B cell (primary cell): ENCODE measurements at places on chromosomes 2 and 18.
A peak's percentile ranks its signal among the peaks of the same experiment; 100 is the strongest.

- DNase-seq = no peak
Measured at GRCh38 chr18:79568543-79569205, 110.9 kb upstream of the CTDP1 start.

GRCh38 chr2:231228223-231228622, 29.8 kb downstream of the ARMC9 start:
- peak; percentile 64 for DNase-seq

GRCh38 chr2:201204655-201205514, 21.9 kb downstream of the CASP10 start:
- DNase-seq = no peak

GRCh38 chr2:60051991-60052390, 501.5 kb downstream of the BCL11A start:
- no peak for DNase-seq

GRCh38 chr2:164826293-164827243, 15.1 kb downstream of the COBLL1 start:
- no peak for DNase-seq

DNA sequence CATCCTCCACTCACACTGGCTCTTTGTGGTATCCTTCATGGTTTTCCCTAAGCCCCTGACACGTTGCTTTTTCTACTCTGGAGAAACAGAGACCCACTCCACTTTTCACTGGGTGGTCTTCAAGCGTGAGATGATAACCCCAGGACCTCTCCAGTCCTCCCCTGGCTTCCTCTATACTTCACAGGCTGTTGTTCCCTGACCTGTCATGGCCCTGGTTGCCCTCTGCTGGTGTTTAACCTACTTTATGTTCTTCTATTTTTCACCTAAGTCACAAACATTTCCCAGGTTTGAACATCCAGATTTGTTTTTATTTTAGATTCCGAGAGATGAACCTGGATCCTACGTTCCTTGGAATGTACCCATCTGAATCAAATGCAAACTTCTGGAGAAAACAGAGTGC, 84.5 kb downstream of the AOX1 start:
- DNase-seq = no peak

- no peak for DNase-seq
Measured at GRCh38 chr18:36377626-36378025, 80.1 kb downstream of the FHOD3 start.

- DNase-seq = no peak
Measured at GRCh38 chr2:12207491-12207890, 461.1 kb downstream of the LPIN1 start.

GRCh38 chr2:173249661-173250641, 104.7 kb upstream of the CDCA7 start:
- DNase-seq = no peak

- no peak for DNase-seq
Measured at GRCh38 chr2:126802316-126802715, 96.4 kb upstream of the TEX51 start.

- no peak for DNase-seq
Measured at GRCh38 chr18:27497246-27497645, 312.1 kb upstream of the CHST9 start.

GRCh38 chr2:236960531-236960930, 125.2 kb upstream of the COPS8 start:
- DNase-seq = no peak

DNA sequence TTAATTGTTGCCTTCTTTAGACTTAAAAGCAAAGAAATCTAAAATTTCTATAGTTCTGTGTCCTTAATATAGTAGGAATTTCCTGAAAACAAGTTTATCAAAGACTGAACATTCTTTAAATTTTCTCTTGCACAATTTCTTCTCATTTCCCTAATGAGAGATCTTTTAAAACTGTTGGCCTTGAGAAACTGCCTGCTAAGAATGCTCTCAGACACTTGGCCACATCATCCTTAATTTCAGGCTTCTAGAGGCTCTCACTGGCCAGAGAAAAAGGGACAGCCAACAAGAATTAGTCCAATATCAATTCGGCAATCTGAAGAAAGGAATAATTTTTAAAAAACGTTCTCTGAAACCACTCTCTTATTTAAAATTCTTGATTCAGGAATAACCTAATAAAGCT, 167.0 kb upstream of the CREB1 start:
- no peak for DNase-seq

DNA sequence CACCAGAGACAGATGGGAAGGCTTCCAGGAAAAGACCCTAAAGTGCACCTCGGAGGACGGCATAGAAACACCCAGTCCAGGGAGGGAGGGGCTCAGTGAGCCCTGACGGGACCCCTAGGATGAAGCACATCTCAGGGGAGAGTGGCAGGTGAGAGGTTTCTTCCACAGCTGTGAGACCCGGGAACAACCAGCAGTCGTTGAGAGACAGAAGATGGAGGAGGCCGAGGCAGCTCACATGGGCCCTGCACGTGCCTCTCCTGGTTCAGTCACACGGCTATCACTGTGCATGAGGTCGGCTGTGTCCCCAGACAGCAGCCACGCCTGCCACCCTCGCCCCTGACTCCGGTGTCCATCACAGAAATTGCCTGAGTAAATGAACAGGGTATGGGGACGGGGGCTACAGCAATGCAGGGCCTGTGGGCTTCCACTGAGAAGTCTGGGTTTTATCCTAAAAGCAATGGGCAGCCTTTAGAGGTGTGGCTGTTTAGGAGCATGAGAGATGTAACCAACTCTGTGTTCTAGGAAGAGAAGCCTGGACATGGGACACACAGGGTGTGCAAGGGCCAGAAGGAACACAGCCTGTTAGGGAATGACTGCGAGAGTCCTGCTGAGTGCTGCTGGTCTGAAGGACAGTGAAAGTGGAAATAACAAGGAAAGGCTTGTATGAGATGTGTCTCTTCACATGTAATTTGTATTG, 102.0 kb downstream of the TMEM18 start:
- DNase-seq = no peak

DNA sequence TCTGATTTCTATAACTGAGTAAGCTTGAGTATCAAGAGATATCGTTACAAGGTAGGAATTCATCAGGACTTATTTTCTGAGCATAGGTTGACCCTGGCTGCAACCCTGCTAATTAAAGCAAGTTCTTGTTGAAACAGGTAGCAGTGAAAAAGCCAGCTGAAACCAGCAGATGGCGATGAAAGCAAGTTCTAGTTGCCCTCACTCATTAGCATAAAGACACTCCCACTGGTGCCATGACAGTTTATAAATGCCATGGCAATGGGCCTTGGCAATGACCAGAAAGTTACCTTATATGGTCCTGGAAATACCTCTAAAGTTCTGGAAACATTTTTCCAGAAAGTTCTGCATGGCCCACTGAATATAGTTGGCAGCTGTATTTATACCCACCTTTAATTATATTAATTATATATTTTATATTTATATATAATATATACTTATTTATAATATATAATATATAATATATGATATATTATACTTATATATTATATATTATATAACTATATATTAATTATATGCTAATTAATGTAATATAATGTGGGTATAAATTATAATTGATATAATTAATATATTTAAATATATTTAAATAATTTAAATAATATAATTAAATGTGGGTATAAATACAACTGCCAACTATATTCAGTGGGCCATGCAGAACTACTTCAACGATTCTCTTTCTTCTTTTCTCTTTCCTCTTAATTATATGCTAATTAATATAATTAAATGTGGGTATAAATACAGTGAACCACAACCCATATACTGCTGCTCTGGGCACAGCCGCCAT, 188.0 kb downstream of the CDH7 start:
- DNase-seq = no peak

DNA sequence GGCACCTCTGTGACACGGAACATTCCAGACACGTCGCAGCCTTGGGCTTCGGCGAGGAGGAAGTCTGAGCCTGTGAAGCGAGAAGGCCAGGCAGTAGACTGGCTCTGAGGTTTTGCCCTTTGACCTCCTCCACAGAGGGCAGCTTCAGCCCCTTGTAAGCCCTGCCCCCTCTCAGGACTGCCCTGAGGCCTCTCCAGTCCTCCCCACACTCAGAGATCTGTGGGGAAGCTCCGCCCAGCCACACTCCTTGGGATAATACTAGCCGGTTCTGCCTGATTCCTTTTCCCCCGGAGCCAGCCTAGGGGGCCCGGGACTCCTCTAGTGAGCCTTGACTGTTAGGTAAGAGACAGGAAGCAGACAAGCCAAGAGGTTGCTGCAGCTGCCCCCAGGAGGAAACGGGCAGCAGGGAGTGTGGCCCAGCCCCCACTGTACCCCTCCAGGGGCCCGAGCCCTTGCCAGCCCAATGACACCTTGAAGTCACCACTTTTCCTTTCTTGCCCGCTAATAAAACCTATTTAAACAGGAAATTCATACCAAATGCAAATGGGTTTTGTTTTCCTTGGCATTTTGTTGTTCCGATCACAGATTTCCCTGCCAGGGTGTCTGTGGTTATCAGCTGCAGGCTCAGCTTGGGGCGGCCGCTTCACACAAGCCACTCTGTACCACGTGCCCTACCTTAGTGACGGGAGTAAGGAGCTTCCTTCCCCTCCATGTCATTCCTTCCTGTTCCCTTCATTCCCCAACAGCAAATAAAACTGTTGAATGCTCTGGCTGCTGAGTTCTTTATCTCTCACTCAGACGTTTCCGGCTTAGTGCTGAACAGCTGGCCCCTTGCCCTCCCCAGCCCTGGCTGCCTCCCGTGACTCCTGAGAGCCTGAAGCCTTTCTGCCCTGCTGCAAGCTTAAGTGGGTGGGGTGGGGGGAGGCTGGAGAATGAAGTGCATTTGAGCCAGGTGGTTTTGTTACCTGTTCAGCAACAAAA, 124.7 kb downstream of the CABLES1 start:
- DNase-seq = peak; percentile 66

- no peak for DNase-seq
Measured at GRCh38 chr2:180505203-180505602, 475.2 kb upstream of the UBE2E3 start.

DNA sequence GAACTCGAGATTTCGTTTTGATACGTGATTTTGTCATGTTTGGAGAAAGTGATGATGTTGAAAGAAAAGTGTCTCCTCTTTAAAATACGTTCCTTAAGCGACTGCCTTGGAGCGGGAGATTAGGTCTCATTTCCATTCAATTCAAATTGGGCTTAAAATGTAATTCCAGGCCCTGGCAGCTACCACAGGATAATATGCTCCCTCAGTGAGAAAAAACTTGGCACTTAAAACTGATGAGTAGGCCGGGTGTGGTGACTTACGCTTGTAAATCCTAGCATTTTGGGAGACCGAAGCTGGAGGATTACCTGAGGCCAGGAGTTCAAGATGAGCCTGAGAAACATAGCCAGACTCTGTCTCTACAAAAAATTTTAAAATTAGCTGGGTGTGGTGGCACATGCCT, 146.3 kb upstream of the L3MBTL4 start:
- no peak for DNase-seq

DNA sequence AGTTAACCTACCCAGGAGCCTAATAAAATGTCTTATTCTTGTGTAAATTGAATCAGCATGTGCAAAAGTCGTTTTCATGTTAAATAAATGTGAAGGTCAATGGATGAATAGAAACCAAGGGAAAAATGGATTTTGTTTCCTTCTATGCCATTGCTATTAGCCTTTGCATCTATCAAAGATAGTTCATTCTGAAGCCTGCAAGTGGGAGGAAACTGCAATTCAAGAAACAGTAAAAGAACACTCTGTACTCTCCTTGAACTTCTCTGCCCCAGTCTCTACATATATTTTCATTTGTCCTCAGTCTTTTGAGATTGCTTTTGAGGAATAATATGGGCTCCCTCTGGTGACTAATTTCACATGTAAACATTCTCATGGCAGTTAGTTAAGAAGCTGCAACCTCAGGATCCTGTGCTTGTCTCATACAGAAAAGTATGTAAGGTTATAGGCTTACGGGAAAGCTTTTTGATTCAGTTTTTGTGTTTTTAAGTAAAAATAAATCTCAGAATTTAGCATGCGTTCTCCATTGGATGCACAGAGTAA, 1590.0 kb upstream of the LRRTM1 start:
- DNase-seq = no peak

- DNase-seq = no peak
Measured at GRCh38 chr2:62339413-62339812, 143.5 kb downstream of the B3GNT2 start.

DNA sequence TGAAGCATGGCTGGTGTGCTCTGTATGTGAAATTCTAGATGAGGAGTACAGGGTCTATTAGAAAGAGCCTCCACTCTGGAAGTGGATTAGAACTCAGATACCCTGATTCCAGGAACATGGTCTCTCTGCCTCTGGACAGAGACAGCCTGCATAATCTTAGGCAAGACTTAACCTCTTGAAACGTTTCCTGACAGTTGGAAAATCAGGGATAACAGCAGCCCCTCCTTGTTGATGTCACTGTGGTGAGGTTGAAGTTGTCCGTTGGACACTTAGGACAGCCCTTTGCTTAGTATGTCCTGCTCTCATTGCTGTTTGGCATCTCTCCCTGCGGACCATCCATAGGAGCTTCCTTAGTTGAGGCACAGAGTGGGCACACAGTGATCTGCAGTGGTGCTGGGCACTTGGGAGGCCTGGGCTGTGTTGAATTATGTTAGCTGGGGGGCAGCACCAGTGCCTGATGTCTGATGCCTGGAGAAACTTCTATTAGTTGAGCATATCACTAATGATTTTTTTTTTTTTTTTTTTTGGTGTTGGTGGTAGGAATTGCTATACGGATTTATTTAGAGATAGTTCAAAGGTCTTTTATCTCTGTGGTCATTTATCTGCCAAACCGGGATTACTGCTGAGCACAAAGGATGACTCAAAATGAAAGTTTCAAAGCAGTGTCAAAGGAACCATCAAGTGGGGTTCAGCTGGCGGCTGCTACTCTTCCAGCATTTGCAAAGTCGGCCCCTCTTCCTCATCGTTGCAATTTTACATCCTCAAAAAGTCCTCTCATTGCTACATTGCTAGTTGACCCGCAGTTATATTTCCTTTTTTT, 28.8 kb downstream of the SETBP1 start:
- DNase-seq = peak; percentile 24

DNA sequence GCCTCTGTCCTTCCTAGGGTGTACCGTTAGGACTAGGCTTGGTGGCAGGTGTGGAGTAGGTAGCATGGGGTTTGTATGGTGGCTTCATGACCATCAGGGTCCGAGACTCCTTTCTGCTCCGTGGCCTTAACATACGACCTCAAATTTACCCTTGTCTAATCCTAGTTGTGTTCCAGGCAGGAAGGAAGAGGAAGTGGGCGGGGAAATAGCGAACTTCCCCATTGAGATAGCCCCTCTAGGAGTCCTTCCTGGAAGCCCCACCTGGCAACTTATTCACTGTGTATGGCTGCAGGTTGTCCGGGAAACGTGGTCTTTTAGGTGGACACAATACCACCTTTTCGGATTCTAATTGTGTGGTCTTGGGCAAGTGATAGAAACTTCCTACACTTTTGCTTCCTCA, 9.3 kb downstream of the CD8A start:
- no peak for DNase-seq

DNA sequence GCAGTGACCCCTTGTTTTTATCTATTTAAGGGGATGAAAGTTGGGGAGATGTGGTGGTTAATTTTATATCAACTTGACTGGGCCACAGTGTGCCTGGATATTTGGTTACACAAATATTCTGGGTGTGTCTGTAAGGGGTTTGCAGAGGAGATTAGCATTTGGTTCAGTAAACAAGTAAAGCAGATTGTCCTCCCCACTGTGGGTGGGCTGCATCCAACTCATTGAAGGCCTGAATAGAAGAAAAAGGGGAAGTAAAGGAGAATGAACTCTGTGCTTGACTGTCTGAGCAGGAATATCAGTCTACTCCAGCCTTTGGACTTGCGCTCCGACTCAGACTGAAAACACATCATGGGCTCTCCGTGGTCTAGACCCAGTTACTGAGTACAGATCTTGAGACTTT, 80.9 kb downstream of the GCA start:
- DNase-seq = no peak

GRCh38 chr2:135620198-135620597, 88.9 kb downstream of the R3HDM1 start:
- no peak for DNase-seq

- no peak for DNase-seq
Measured at GRCh38 chr18:78875016-78875777, 104.4 kb upstream of the SALL3 start.

- no peak for DNase-seq
Measured at GRCh38 chr18:24669015-24669414, 208.6 kb downstream of the HRH4 start.
